ENCODE measurements at places on chromosomes 3 and 15. TPM values are rescaled to one million over a fixed set of nuclear protein-coding genes. Genes with fewer than 3 reads are reported as not detected.

- no peak for DNase-seq
Observed at GRCh38 chr3:19206540-19206939, 58.2 kb downstream of the KCNH8 start.

DNA sequence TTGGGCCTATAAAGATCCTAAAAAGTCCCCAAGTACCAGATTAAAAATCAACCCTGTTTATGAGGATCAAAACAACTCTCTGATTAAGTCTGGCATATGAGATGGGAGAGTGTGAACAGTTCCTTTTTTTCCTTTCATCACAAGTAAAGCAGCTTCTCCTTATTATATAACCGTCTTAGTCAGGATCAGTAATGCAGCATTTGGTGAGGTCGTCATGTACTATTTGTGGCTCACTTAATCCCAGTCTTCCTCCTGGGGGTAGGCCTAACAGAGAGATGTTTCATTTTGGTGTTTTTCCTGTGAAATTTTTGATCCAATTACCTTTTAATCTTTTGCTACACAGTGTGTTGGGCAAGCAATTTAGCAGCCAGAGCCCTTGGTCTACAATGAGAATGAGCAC, 333.1 kb upstream of the KCNMB2 start:
- no peak for DNase-seq

The CCDC33 gene
- total RNA-seq = 0.60 TPM

The MON1A gene
- 12.4 TPM for total RNA-seq

The LRRC31 gene
- 0.32 TPM for total RNA-seq

Data from suprapubic skin (tissue), 4 donors.